CD4-positive, alpha-beta T cell treated with Interleukin-17A for 1 hour (primary cell): ENCODE measurements at places on chromosomes 1 and 21.

DNA sequence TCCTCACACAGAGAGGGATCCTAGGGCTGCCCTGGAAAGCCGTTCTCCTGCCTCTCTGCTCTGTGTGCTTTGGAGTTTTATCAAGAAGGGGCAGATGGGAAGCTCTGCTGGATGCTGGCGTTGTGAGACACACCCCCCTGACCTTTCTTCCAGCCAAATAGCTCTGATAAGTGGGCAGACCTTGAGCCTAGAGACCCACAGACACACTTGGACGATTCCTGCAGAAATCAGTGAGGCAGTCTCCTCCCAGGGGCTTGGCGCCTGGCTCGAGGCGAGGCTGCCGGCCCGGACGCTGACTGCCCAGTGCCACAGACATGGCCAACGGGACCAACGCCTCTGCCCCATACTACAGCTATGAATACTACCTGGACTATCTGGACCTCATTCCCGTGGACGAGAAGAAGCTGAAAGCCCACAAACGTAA, at the start of gene MRAP:
Gene MRAP, plus strand, starts transcription at position 198 of the 424 bp plus-strand sequence. Its CDS starts 117 bp downstream, at position 315.
- DNase-seq, result no peak

DNA sequence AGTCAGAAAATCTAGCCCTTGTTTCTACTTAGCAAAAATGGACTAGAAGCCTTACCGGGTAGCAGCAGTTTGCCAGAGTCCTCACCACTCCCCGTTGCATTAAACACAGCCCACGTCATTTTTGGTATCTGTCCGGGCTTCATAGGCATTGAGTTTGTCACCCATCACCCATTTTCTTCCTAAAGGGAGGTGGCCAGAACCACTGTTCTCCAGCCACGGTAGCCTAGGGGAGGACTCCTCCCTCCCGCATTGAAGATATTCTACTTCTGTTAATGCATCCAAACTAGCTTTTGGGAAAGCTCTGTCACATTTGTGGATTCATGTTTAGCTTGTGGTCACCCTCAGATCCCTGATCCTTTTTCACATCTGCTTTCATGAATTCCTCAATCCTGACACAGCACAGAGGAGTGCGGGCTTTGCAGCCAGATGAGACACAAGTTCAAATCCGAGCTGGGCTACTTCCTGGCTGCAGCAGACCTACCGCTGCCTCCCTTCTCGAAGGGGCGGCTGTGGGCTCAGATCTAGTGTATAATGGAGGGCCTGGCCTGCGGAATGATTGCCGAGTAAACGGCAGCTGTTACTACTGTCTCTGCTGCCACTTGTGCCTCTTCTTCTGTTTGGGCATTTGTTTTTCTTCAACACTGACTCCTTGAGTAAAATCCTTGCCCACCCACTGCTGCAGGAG, 63.2 kb upstream of the EFHD2 start:
- DNase-seq, result no peak

GRCh38 chr1:47981667-47982350, 15.4 kb downstream of the TRABD2B start:
- DNase-seq, result no peak

DNA sequence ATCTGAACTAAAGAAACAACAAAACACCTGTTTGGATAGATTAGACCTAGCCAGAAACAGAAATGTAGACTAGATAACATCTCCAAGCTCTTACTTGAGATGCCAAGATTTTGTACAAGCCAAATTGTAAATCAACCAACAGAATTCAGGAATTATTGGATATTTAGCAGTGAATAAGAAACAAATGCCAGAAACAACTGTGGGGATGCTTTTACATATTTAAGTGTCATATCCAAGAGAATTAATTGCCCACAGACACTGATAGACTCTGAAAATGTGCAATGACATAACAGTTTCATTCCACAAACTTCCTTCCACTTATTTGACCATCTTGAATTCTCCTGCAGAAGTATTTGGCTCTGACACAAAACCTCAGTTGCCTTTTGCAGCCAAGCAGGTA, 92.3 kb downstream of the SGIP1 start:
- DNase-seq, result no peak

DNA sequence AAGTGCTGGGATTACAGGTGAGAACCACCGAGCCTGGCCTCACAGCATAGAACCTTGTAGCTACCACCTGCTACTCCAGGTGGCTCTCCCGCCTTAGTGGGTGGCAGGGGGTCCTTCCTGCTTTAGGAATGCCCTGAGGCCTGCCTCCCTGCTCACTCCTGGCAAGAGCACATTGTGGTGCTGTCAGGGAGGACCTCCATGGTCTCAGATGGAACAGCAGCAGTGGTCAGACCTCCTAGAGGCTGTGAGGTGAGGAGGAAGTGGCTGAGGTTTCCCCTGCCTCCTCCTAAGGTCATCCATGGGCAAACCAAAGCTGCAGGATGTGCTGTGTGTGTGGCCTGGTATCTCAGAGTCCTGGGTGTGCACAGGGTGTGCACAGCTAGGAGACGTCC, 6.7 kb downstream of the SOX13 start:
- DNase-seq, result no peak

- DNase-seq, result no peak
These were observed 3.1 kb upstream of the SH3BP5L start for GRCh38 chr1:248828845-248829244.

- no peak for DNase-seq
These were observed 25.7 kb upstream of the GNG4 start for GRCh38 chr1:235675152-235675890.

DNA sequence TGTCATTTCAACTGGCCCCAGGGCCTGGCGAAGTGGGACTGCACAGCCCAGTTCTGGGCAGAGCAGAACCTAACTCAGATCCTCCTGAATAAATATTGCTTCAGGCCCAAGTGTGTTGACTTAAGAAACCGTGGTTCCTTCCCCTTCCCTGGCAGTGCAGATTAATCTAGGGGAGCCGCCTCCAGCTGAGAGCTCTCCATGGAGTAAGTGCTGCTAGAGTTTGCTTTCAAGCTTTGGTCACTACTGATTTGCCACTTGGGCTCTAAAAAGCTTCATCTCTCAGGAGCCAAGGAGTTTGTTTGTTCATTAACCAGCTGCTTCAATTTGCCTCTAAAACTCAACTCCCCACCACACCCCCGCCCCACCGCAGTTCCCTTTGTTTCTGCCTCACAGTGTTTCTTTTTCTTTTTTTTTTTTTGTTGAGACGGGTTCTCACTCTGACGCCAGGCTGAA, 112.1 kb downstream of the DTL start:
- DNase-seq, result no peak

DNA sequence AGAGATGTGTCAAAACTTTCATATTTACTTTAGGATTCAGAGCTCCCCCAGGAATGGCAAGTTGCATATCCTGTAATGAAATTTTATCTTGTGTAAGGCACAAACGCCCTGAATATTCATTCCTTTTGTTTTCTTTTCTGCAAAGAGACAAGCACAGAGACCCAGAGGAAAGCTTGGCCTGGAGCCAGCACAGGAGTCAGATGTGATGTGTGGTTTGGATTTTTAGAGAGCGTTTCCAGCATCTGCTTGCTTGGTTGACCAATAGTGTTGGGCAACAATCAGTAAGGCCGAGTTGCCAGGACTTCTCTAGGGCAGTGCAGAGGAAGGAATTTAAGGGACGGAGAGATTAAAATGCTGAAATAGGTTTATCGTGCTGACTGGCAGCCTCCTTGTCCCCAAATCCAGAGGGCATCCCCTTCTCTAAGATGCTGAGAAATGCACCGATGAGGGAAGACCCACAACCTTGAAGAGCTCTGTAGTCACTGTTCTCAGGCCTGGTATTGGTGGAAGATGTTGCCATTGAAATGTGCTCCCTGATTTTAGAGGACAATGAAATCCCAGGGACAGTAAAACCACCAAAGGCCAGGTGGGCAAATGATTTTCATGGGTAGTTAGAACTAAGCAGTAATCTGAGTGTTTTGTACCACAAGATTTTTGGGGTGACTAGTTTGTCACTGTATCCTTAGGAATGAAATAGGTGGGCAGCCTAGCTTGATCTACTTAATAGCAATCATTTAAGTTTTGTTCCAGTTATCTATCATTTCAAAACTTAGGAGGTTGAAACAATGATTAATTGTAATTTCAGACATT, 37.9 kb upstream of the RHOU start:
- no peak for DNase-seq

DNA sequence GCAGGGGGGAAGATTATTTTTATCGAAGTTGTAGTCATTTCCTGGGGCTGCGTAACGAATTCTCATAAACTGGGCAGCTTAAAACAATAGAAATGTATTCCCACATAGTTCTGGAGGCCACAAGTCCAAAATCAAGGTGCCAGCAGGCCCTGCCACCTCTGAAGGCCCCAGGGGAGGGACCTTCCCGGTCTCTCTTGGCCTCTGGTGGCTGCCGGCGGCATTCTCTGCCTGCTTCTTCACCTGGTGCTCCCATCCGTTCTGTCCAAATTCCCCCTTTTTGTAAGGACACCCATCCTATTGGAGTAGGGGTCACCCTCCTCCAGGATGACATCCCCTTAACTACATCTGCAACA, 92.8 kb downstream of the PDE9A start:
- DNase-seq, result peak; percentile 10

GRCh38 chr1:234777856-234778220, 167.9 kb upstream of the IRF2BP2 start:
- DNase-seq, result no peak

DNA sequence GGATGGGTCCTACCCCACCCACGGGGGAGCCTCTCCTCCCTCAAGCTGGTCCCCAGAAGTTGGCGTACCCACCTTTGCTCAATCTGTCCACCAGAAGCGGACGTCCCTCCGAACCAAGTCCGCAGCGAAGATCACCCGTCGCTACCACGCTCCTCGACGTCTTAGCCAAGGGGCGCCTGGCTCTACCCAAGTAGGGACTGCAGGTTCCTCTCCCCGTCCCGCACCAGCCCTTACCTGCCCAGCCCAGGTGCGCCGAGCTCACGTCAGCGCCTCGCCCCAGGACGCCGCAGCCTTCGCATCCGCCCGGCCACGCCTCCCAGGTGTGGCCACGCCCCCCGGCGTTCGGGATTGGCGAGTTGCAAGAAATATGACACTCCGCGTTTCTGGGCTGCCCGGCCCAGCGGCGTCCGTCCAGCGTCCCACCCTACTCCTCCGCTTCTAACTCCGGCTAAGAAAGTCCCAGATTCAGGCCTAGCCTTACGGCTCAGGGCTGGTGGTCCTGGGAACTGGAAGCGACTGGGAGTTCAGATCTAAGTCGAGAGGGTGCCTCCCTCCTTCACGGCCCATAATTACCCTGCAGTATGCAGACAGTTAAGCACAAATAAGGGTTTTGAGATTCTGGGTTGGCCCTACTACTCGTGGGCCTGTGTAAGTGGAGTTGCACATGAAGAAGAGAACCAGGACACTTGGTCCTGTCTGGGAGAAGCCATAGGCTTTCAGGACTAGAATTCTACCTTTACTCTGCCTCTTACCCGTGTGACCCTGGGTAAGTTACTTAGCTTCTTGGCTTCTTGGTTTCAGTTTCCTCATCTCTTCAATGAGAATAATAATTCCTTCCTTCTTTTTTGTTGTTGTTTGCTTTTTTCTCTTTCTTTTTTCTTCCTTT, at the start of gene IRF6:
Gene IRF6, minus strand, starts transcription at position 268 of the 886 bp plus-strand sequence. CDS start 4,729 bp downstream, outside the sequence.
- DNase-seq, result peak; percentile 80

- no peak for DNase-seq
These were observed 20.8 kb upstream of the PEX10 start for GRCh38 chr1:2433196-2433595.

GRCh38 chr1:152928671-152929070, 18.3 kb upstream of the SPRR5 start:
- no peak for DNase-seq

DNA sequence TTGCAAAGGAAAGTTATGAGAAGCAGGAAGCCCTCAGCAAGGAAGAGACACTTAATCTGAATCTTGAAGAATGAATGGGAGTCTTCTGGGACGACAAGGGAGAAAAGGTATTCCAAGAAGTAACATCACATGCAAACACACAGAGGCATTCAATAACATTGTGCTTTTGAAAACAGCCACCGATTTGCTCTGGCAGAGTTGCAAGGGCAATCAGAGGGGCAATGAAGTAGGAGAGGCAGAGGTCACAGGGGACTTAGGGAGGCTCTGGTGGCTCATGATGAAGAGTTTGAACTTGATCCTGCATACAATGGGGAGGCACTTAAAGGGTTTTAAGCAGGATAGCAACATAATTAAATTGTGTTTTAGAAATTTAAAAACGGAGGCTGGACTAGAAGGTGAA, 107.7 kb downstream of the DDX20 start:
- DNase-seq, result no peak

DNA sequence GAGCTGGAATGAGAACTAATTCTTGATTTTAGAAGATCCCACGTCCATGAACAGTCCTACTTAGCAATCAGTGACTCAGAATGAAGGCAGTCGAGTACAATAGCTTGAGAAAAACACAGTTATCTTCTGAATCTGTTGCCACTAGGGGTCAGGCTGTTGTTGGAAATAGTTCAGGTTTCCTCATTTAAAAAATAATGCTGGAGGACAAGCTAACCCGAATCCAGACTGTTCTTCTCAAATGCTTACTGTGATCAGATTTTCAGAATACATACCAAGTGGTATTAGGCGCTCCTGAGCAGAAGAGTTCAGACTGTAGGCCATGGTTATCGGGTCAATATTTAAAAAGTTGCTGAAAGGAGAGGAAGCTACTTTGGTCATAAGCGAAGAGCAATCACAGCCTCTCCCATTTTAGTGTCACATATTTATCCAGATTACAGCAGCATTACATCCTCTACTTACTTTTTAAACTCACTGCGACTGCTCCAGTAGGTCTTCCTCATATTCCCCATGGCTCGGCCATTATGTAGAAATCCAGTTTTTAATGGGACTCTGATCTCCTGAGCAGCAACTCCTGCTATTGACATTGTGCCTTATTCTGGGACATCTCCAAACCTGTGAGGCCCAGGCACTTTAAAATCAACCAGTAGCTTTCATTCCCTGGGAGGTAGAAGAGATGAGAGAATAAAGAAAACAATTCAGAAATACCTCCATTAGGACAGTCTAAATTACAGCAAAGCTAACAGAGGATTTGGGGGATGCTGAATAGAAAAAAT, 10.9 kb downstream of the ERRFI1 start:
- DNase-seq, result peak; percentile 69

DNA sequence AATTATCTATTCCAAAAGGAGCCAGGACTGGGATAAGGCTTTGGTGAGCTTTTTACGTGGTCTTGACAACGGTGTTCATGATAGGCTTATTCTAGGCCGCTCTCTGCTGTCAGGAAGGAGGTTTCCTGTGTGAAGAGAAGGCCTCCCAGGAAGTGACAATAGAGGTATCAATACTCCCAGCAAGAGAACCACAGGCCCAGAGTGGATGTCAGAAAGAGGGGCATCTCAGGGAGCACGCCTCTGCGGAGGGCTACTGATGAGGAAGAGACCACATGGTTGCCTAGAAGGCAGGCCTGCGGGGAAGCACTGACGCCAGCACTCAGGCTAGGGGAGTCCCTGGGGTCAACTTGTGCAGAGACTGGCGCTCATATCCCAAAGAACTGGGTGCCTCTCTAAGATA, 60.4 kb downstream of the ITPKB start:
- peak; percentile 72 for DNase-seq

GRCh38 chr1:29470087-29470787, 233.9 kb downstream of the PTPRU start:
- no peak for DNase-seq

- DNase-seq, result no peak
These were observed 77.0 kb downstream of the IARS2 start for GRCh38 chr1:220170836-220171526.

GRCh38 chr21:8991968-8992621, 1529.3 kb upstream of the TPTE start:
- no peak for DNase-seq

GRCh38 chr1:64482720-64483119, 12.8 kb downstream of the CACHD1 start:
- DNase-seq, result no peak

- DNase-seq, result no peak
These were observed 53.1 kb upstream of the CACNA1E start for GRCh38 chr1:181430015-181430885.

GRCh38 chr1:204714194-204714860, 28.8 kb upstream of the LRRN2 start:
- DNase-seq, result no peak
